ENCODE measurements at places on chromosomes 2 and 18.

DNA sequence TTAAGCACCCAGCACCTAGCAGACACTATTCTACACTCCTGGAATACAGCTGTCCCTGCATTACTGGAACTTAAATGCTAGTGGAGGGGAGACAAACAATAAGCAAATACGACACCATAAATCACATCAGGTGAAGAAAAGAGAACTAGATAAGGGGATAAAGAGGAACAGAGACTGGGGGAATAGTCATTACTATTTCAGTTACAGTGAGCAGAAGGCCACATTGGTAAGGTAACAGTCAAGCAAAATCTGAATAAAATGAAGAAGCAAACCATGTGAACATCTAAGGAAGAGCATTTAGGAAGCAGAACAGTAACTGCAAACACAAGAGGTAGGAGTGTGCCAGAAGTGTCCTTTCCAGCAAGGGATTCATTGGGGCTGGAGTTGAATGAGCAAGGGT, 77.0 kb upstream of the PTPRM start:
- no peak for DNase-seq

- peak; percentile 57 for DNase-seq
Observed at GRCh38 chr2:206989311-206989710, 50.0 kb downstream of the CPO start.

GRCh38 chr2:140275427-140275826, 1495.2 kb upstream of the NXPH2 start:
- no peak for DNase-seq

DNA sequence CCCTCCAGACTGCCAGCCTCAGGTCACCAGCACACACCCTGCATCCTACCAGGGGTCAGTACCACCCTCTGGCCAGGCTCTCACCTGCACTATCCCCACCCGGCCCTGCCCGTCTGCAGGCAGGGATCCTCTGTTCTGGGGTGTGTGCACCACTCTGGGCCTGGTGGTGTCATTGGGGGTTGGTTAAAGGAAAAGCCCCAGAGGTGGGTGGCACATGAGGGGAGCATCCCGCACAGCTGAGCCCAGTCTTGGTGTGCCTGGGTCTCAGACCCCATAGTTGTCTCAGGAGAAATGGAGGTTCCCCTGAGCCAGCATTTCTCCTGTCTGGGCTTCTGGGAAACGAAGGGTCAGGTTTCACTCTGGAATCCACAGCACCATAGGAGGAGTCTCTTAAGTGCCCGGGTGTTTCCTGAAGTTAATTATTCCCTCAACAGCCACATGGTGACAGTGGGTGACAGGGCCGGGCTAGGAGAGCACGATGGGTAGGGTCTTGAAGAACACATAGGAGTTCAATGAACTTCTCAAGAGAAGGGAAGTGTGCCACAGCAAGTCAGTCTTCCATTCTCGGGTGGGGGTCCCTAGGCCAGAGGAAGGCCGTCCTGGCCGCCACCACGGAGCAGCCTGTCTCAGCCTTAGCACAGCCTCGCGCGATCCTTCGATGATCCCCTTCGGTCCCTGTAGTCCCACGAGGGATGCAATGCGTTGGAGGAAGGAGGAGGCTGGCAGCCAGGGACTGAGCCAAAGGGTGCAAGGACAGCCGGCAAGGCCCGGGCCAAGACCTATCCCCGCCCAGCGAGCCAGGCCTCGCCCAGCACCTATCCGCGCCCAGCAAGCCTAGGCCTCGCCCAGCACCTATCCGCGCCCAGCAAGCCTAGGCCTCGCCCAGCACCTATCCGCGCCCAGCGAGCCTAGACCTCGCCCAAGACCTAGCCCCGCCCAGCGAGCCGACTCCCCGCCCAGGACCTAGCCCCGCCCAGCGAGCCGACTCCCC, 1.1 kb upstream of the FARP2 start:
- peak; percentile 58 for DNase-seq

GRCh38 chr2:53067056-53067455, 700.5 kb upstream of the CHAC2 start:
- no peak for DNase-seq

DNA sequence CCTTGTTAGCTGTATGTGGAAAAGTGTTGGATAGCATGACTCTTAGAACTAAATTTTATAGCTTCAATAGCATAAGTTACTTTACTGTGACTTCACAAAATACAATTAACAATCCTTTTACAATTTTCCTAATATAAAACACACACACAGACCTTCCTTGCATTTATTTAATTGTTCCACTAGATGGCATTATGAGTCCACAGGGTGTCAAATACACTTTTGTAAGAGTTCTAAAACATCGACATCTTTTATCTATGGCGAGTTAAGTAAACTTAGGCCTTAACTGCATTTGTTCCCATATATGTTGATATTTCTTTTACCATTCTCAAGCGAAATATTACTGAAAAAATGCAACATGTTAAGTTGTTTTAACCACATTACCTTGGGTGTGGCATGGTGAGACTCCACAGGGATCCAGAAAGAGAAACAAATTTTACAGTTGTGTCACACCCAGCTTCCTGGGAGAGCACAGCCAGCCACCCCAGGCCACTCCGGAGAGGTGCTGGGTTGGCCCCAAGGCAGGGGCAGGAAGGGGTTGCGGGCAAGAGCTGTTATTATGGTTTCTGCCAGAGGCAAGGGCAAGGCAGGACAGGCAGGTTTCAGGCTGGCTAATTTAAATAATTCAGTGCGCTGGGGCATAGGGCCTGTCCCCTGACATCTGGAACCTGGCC, 312.4 kb upstream of the MC4R start:
- no peak for DNase-seq

DNA sequence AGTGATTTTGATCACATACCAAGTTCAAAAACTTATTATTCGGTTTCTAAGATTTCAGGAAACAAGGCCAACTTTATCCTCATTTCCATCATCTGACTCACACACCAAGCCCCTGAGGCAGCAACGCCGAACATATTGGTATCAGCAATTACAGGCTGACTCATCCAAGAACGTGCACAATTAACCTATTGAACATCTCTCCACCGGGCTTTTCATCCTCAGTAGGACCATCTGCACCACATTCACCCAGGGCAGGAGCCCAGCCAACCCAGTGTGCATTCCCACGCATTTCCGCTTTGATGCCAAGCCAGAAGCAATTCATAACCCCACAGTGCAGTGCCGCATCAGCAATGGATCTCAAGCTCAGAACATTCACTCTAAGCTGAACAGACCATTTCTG, 52.9 kb downstream of the SCG2 start:
- DNase-seq, result no peak

- no peak for DNase-seq
Observed at GRCh38 chr18:49172246-49172645, 221.5 kb upstream of the SMAD7 start.

GRCh38 chr2:85549095-85549494, 10.1 kb downstream of the MAT2A start:
- DNase-seq, result no peak

DNA sequence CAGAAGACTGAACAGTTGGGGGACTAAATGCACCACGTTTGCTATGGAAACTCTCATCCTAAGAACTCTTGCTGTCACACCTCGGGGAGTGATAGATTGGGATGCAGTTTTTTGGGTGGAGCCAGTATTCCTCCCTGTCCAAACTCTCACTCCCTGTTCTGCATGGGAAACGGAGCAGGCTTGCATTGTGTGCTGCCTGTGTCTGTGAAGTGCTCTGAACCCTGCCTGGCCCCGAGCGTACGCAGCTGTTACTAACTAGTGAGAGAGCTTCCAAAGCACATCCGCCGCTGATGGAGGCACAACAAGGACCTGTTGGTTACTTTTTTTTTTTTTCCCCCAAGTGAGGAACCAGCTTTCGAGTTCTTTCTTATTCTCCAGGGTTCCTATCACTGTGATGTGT, 195.5 kb downstream of the ANAPC1 start:
- no peak for DNase-seq

- DNase-seq, result no peak
Observed at GRCh38 chr18:51712821-51713220, 515.3 kb upstream of the MEX3C start.

GRCh38 chr2:105896765-105897163, 152.1 kb downstream of the NCK2 start:
- peak; percentile 49 for DNase-seq

DNA sequence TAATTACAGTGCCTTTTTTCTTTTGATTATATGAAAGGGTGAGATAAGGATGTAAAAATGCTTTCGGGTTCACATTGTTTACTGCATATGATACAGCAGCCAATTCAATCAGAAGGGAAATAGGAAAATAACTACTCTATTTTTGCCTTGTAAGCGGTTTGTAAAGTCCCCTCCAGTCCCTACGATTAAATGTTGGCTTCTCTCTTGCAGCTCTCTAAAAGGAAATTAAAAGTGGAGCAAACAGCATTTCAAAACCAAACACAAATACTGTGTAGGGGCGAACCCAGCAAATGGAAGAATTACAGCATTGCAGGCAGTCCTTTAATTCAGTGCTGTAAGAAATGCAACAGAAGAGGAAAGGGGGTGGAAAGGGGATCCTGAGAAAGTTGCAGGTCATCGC, 18.9 kb downstream of the LYPD6B start:
- no peak for DNase-seq

GRCh38 chr2:169562519-169562918, 11.1 kb downstream of the FASTKD1 start:
- no peak for DNase-seq

GRCh38 chr2:47601568-47601967, 181.4 kb upstream of the MSH6 start:
- DNase-seq, result no peak

DNA sequence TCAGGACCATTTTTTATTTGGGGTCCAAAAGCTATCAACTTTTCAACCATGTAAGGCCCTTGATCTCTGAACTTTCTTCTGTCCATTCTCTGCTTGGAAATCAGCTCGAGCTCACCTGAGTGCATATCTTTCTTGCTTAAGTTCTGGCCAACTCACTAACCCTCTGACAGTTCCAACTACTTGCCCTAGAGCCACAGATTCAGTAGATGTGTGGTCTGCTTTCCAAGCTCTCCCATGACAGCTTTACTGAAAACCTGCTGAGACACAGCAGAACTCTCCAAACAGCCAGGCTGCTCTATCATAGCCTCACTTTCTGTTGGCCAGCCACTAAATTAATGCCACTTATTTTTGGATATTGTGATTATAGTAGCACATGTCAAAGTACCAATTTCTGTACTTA, 21.2 kb upstream of the IKZF2 start:
- DNase-seq, result no peak

DNA sequence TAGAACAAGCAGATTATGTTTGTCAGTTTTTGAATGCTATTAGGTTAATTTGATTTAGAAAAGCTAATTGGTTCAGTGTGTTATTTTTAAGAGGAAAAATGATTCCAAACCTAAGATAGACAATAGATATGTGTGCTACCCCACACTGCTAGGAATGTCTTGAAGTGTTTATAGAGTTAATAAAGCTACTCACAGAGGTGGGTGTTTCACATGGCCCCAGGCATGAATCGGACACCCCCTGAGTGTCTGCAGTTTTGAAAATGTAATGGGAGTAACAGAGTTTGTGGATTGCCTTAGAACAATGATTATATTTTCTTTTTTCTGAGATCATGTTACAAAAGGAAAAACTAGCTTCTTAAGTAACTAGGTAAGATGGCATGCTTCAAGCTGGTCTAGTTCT, 348.3 kb downstream of the ADCYAP1 start:
- DNase-seq, result no peak

DNA sequence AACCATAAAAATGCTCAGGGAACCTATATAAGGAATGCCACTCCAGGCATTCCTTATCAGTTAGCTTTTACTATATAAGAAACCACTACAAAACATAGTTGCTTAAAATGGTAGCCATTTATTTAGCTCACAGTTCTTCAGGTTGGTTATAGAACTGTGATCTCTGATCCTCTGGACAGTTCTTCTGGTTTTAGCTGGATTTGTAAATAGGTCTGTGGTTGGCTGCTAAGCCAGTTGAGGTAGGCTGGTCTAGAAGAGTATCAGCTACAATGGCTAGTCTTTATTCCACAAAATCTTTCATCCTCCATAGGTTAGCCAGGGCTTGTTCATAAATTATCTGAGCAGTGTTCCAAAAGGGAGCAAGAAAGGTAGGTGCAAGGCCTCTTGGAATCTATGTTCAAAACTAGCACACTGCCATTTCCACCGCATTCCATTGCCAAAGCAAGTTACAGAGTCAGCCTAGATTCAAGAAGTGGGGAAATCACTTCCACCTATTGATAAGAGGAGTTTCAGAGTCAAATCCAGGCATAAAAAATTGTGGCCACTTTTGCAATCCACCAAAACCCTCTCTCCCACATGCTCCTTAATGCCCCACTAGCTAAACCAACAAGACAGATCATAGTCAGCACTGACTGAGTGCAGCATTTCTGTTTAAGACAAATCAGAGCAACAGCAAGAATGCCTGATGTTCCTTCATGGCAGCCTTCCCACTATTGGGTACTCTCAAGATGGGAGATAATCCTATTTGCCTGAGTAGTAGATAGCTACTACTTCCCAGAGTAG, 146.4 kb downstream of the IRS1 start:
- no peak for DNase-seq

GRCh38 chr2:31429759-31430438, 15.4 kb upstream of the XDH start:
- DNase-seq, result no peak

DNA sequence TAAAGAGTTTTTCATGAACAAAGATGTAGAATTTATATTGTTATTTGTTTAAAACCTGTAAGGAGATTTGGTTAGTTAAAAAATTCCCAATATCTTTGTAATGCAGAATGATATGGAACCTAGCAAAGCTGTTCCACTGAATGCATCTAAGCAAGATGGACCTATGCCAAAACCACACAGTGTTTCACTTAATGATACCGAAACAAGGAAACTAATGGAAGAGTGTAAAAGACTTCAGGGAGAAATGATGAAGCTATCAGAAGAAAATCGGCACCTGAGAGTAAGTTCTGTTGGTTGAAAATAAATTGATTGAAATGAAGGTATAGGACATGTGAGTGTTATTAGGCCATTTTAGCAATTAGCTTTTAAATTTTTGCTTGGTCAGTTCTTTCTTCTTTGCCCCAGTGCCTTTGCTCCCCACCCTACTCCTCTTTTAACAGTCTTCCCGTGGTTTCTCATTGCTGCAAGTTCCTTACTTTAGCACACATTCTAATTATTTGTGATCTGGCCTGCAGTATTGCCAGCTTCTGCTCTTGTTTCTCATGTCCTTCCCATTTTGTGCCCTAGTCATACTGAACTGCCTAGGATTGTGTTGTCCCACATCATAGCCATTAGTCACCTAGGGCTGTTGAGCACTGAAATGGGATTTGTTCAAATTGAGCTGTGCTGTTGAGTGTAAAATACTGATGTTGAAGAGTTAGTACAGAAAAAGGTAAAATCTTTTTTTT, 36.6 kb downstream of the VAPA start:
- no peak for DNase-seq

GRCh38 chr2:172674034-172674967, 61.3 kb upstream of the RAPGEF4 start:
- DNase-seq, result no peak

GRCh38 chr2:235850771-235851551, 317.2 kb downstream of the GBX2 start:
- DNase-seq, result no peak

GRCh38 chr2:213243189-213244044, 40.8 kb upstream of the SPAG16 start:
- no peak for DNase-seq

GRCh38 chr2:74191596-74192380, 6.6 kb upstream of the MTHFD2 start:
- no peak for DNase-seq

All from WERI-Rb-1 (cell line).